ENCODE measurements at places on chromosomes 1 and 21.

GRCh38 chr1:180415985-180416633 lies 86.3 kb downstream of the ACBD6 start:
- DNase-seq: no peak

DNA sequence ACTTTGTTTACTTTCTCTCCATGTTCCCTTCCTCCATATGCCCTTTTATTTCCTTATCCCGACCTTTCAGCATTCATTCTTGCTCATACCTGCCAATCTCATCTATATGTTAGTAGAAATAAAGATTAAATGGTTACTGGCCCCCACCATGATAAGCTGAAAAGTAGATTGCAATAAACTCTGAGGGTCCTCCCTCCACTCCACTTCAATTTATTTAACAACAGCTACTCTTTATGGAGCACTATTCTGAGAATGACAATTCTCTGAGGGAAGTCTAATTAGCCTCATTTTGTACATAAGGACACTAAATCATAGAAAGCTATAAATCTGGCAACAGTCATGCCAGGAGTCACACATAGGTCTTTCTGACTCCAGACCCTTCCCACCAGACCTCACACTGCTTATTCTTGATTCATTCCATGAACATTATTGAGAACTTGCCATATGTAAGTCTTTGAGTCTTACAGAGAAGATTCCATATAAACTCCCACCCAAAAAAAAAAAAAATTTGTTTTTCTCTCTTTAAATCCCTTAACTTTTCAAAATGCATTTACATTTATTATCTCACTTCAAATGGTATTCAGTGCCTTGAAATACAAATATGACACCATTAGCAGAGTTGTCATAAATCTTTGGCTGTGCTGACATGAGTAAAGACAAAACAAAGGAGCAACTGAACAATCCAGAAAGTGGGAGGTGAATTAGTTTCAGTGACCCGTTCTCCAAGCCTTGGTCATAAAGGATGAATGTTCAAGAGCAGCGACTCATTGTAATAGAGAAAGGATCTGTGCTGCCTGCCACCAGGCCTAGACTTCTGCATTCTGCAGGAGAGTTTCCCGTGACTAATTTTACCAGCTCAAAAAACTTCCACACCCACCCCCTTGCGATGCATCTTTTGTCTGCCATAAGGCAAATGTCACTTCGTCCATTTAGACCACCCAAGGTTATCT lies 28.5 kb downstream of the PALMD start:
- DNase-seq: no peak

GRCh38 chr1:101356604-101357443 lies 120.0 kb downstream of the S1PR1 start:
- DNase-seq: no peak

- DNase-seq: no peak
Measured at GRCh38 chr1:206646504-206646903, 11.2 kb downstream of the DYRK3 start.

DNA sequence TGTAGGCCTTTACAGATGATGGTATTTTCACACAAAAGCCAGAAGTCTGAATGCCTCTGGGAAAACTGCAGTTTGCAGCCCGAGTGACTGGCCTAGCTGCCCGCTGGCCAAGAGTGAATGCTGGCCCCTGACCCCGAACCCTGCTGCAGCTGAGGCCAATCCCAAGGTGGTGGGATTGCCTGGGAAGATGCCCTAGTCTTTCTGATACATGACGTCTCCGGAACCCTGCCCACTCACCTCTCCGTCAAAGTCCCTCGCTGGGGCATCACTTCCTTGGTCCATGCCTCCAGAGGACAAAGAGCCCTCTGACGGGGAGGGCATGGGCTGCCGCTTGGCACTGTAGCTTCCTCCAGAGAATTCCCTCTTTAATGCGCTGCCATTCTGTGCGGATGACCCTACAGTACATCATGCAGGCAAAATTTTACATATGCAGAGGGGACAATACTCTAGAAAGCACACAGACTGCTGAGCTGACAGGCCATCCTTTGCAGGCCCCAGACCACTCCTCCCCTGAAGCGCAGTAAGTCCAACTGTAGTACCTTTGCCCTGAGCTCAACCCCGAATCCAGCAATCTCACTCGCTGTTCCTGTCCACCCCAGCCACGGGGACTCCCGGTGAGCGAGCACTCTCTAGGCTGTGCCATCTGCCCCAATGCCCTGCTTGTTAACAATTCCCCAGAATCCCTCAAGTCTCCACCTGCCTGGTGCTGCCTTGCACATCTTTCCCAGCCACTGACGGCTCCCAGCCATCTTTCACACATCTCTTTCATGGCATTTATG lies 54.7 kb downstream of the COQ8A start:
- no peak for DNase-seq

GRCh38 chr21:45542667-45543370 lies 579 bp upstream of the SLC19A1 start:
- DNase-seq: peak; percentile 78

DNA sequence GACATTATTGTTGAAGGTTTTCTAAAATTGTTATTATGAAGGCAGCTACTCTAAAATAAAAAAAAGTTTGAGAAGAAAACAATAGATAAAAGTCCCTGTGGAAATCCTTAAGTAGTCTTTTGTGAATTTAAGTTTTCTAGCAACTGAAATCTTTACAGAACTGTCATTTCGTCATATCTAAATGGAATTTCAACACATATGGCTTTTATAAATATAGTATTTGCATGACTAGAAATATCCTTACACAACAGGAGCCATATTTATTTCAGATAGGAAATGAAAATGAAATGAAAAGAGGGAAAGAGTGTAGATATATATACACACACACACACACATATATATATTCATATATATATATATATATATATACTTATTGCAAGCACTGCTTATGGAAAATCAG lies 204.7 kb upstream of the RGS18 start:
- no peak for DNase-seq

- no peak for DNase-seq
Measured at GRCh38 chr1:165387505-165387904, 31.0 kb upstream of the LMX1A start.

DNA sequence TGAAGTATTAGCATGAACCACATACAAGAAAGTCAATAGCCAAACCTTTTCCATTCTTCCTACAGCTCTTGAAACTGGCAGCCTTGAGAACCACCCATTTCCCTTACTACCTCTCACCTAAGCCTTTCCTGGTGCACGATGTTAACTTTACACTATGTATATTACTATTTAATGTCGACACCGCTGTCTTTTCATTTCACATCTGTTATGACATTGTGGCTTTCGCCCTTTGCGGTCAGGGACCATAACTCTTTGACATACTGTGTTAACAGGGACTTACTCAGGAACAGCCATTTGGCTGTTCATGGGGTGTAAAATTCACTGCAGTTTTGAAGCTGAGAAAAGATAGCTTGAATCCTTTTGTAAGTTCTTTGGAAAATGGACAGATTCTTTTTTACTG lies 21.1 kb upstream of the GPR88 start:
- no peak for DNase-seq

DNA sequence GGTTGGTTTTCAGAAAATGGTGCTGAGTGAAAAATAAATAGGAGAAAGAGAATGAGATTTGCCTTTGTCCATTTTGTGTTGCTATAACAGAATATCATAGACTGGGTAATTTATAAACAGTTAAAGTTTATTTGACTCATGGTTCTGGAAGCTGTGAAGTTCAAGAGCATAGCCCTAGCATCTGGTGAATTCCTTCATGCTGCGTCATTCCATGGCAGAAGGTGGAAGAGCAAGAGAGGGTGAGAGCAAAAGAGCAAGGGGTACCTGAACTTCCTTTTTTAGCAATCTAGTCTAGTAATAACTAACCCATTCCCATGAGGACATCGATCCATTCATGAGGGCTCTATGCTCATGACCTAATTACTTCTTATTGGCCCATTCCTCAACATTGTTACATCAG lies 209.1 kb upstream of the ZP4 start:
- DNase-seq: no peak

- DNase-seq: no peak
Measured at GRCh38 chr1:36570478-36571060, 87.9 kb upstream of the CSF3R start.

DNA sequence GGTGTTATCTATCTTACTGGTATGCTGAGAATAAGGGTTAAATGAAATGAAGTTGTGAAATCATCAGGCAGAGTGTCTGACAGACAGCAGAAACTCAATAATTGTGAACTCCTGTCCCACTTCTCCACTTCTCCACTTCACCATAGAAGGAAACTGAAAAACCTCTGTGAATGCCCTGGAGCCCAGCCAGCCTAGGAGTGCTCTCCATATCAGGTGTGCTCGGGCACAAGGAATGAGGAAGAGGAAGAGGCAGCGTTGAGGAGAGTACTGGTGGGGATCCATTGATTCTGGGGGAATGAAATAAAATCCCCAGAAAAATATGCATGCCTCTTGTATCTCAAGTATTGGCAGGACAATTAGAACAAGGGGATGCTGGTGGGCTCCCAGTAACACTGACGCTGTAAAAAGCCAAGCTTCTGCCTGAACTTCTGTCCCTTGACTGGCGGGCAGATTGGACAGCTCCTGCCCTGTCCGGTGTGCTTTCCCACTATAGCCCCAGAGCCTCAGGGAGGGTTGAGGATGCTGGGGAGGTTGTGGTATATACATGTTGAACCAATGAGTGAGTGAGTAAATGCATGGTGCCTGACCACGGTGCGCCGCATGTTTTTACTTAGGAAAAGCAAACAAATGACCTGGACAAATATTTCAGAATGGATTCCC lies 47.7 kb downstream of the NMNAT2 start:
- DNase-seq: no peak

GRCh38 chr21:21612466-21612865 lies 614.3 kb downstream of the NCAM2 start:
- DNase-seq: no peak

GRCh38 chr1:243834130-243834529 lies 15.9 kb downstream of the AKT3 start:
- DNase-seq: no peak

DNA sequence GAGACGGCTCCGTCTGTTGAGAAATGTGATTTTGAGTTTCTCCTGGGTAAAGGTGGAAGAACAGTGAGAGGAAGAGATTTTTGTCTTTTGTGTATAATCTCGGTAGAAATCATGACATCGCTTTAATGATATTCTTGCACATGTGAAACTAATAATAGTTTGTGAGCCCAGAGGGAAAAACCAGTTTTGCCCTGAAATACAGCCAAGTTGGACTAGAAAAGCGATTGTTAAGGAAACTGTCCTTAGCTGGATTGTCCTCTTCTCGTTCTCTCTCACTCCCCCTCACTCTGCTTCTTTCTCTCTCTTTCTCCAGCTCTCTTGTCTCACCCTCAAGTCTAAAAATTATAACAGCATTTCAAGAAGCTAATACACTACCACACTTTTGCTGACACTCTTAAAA lies 17.1 kb downstream of the KCNJ6 start:
- no peak for DNase-seq

GRCh38 chr21:35005560-35006224 lies 43.4 kb downstream of the RUNX1 start:
- no peak for DNase-seq

- no peak for DNase-seq
Measured at GRCh38 chr21:27700974-27701614, 734.2 kb upstream of the ADAMTS5 start.

DNA sequence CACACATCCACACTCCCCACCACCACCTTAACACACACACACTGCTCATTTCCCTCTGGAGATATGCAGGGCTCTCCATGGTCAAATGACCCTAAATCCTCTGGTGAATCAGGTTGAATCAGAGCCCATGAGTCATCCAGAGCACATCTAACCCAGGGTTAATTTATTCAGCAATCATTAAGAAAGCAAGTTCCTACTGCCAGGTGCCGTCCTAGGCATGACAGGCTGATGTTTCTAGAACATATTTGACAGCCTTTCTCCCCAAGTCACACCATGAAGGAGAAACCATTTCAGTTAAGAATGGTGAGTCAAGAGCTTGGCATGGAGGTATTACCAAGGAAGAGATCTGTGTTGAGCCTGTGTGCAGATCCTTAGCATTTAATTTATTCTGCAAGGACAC lies 194.3 kb upstream of the CAMK1G start:
- no peak for DNase-seq

All from vagina (tissue), 2 donors.